Kidney epithelial cell (primary cell): ENCODE measurements at places on chromosomes 6 and 20.
A peak's percentile ranks its signal among the peaks of the same experiment; 100 is the strongest.

DNA sequence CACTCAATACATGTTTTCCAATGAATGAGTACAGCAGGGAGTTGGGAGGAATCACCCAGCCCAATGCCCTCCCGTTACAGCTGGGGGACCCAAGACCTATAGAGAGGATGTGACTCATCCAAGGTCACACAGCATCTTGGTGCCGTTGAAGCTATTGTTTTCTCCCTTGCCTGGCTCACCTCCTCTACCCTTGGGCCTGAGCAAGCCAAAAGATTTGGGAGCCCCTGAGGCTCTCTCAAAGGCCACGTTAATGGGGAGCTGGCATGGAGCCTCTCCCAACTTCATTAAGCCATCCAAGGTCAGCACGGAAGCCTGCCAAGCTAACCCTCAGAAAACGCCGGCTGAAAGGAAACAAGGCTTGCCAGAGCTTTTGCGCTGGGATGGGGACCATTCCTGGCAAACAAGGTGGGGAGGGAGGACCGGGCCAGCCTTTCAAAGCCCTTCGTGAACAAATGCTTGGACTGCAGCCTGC, 30.4 kb downstream of the KCNB1 start:
- no peak for DNase-seq

DNA sequence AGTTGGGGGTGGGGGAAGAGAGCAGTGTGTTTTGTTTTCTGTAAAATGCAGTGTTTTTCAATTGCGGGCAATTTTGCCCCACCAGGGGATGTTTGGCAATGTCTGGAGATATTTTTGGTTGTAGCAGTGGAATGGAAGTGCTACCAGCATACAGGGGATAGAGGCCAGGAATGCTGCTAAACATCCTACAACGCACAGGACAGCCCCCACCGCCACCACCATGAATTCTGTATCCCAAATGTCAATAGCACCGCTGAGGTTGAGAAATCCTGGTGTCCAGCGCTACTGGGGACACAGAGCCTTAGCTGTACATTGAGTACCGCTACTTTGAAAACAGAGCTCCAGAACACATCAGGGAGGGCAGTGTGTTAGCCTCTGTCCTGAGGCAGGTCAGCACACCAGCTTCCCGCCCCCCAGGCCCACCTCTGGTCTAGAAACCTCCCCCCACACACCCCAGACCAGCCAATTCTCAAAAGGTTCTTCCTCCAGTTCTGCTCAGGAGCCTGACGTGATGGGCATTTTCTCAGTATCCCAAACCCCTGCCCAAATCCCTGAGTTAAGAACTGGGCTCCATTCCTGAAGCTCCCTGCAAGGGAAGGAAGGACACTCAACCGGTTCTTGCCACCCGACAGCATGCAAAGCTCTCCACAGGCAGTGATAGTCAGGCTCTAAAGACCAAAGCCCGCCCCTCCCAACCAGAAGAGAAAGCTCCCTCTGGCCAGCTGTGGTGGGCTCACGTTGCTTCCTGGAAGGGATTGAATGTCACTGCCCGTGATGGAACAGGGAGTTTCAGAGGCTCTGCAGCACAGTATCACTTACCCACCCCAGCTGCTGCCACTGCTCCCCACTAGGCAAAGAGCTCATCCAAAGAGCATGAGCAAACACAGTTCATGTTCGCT, 321.5 kb upstream of the JARID2 start:
- DNase-seq = no peak

GRCh38 chr20:40080041-40080652, 608.9 kb downstream of the MAFB start:
- no peak for DNase-seq

DNA sequence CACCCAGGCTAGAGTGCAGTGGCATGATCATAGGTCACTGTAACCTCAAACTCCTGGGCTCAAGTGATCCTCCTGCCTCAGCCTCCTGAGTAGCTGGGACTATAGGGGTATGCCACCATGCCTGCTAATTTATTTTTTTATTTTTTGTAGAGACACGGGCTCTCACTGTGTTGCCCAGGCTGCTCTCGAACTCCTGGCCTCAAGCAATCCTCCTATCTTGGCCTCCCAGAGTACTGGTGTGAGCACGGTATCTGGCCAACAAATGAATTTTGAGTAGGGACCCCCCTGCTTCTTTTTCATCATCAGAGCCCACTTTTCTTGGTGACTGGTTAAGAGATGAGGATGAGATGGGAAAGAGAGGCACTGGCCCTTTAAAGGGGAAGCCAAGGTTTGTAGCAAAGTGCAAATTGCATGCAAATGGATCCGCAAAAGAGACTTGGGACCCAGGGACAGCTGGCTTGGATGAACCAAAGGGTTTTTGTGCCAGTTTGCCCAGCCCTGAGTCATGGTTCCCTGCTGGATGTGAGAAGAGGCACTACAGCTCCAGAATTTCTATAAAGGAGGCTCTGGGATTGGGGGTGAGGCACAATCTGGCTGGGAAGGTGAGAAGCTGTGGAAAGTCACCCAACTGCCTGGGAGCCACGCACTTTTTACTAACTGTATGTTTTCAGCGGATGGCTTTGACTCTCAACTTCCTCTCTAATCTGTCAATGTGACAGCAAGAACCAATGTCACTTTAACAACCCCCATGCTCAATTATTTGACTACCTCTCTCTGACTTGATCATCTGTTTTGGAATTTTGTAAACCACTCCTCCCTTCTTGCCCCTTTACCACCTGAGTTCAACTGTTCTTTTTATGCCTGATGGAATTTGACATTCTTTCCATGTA, 58.7 kb upstream of the RNF24 start:
- no peak for DNase-seq

DNA sequence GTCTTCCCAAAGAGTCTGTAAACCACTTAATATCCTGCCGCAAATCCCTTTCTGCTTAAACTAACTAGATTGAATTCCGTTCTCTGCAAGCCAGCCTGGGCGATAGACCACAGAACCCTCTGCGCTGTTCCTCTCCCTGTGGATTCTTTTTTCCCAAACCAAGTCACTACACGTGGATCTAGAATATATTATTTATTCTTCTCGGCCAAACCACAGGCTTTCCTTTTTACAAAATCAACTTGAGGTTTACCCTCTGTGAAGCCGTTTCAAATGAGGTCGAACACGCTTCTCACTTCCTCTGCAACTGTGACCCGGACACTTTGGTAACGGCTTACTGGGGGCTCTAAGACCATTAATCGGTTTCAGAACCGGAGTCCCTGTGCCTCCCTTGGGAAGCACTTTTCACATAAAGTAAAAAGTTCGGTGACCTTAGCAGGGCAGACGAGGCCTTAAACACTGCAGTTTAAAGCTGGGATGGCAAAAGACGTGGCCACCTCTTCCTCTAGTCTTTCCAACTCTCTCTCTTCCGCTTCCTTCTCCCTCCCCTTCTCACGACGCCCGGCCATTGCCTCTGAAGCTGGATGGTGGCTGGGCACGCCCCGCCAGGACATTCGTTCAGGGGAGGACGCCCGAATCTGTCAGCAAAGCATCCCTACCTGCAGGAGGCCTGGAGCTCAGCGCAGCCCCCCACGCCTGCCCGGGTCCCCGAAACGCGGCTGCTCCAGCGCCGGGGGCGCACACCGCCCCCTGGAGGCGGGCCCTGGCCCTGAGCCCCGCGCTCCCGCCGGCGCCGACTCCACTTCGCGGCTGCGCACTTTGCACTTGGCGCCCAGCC, 55.0 kb upstream of the FOXC1 start:
- DNase-seq = no peak

GRCh38 chr6:152750694-152751093, at the start of gene VIP:
TSS of gene VIP (plus strand) at chr6:152750797. CDS start at chr6:152752178, 1,381 bp downstream.
- DNase-seq = peak; percentile 12

- peak; percentile 75 for DNase-seq
Measured at GRCh38 chr20:63698739-63699465, 2.5 kb downstream of the TNFRSF6B start.

GRCh38 chr6:37285861-37286311, 27.9 kb upstream of the TMEM217 start:
- DNase-seq = peak; percentile 56

DNA sequence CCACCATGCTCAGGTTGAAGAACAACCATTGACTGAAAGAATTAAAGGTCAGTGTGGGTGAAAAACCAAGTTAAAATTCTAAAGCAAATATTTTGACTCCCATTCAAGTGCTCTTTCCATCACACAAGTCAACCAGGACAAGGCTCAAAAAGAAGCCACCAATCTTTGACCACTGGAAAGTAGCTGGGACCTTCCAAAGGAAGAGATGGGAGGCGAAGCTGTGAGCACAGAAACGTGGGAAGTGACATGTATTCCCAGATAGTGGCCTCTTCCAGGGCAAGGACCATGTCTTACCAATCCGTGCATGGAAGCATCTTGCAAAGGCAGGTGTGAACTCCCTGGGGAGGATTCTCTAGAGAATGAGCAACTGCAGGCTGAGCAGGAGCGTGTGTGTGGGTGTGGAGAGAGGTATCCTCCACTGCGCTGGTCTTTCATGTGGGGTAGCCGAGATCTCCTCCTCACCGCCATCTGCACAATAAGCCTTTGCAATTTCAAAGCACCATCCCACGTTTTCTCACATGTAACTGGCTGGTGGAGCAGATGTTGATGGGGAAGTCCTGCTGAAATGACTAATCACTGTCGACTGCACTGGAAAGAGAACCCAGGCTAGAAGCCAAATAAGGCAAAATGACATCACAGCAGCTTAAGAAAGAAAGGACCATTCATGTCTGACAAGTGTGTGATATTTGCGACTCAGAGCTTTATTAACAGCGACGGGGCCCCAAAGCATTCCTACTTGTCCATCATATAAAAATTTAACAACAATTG, 189.4 kb upstream of the RREB1 start:
- peak; percentile 42 for DNase-seq

DNA sequence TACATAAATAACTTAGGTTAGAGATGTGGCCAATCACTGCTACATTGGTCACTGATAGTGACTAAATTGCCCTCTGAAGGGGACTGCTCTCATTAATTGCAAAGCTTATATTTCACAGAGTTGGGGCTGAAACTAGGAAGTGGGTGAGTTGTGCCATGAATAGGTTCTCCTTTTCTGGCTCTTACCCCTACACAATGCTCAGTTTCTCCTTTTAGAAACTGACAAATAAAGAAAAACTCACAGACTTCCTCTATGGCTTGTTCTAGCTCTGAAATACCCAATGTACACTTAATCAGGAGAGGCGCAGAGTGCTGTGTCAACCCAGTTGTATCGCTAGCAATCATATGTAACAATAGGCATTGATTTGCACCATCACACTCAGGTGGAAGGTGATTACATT, 41.2 kb upstream of the PROKR2 start:
- DNase-seq = no peak

DNA sequence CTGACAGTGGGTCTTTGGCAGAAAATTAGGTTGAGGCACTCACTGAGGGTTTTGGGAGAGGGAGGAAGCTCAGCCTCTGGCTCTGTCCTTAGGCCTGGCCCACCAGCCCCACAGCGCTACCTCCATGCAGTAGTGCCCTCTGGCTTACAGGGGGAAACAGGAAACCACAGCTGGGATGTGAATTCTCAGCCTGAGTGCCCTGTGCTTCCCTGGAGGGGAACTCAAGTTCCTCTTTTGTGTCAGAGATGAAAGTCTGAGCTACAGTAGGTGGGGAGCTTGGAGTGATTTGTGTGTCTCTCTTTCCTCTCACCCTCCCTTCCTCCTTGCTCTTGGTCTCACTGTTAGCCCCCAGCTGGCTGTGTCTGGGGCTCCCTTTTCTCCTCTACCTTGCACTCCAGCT, 48.2 kb upstream of the BLCAP start:
- no peak for DNase-seq

GRCh38 chr20:8292793-8293192, 160.7 kb downstream of the PLCB1 start:
- DNase-seq = no peak

DNA sequence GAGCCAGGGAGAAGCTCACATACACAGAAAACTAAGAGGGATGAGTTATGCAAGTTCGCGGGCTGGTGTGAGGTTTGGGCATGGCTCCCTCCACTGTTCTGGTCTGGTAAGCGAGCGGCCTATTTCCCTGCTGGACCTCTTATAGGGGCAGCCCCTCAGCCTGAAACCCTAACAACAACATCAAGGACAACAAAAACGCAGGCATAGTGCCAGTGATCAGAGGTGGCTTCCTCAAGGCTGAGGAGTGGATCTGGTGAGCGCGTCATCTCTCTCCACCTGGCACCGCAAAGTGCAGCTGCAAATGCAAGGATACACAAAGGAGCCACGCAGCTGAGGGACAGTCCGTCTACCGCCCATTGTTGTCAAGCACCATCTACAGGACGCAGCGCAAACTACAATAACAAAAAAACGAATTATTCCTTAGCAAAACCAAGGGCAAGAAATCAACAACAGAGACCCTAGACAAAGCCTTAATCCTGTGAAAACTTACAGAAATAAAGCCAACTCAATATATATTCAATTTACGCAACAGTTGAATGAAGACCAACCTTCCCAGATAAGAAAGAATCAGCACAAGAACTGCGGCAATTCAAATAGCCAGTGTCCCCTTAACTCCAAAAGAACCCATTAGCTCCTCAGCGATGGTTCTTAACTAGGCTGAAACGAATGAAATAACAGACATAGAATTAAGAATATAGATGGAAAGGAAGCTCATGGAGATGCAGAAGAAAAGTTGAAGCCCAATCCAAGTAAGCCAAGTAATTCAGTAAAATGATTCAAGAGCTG, 9.2 kb upstream of the DEFB110 start:
- no peak for DNase-seq

- no peak for DNase-seq
Measured at GRCh38 chr6:158686791-158687381, 37.0 kb downstream of the SYTL3 start.

GRCh38 chr6:63464060-63464459, 108.2 kb upstream of the LOC128125822 start:
- no peak for DNase-seq
